Ascending aorta (tissue), 2 donors: ENCODE measurements at places on chromosomes 13 and 19.

DNA sequence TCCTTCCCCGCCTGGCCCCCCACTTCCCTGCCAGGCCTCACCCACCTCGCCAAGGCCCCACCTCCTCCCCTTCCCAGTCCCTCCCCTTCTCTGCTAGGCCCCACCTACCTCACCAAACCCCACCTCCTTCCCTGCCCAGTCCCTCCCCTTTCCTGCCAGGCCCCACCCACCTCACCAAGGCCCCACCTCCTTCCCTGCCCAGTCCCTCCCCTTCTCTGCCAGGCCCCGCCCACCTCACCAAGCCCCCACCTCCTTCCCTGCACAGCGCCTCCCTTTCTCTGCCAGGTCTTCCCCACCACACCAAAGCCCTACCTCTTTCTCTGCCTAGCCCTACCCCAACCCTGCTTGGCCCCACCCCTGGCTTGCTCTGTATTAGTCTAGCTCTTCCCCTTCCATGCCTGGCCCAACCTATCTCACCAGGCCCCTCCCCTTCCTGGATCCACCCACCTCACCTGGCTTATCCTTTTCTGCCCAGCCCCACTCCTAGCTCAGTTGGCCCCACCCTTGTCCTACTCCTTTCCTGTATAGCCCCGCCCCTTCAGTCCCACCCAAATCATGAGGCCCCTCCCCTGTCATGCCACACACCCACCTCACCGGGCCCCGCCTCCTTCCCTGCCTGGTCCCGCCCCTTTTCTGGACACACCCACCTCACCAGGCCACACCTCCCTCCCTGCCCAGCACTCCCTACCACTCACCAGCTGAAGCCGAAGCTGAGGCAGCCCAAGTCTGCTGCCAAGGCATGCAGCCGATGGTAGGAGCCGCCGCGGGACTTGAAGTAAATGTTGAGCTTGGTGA lies 16.2 kb downstream of the CERS1 start:
- no peaks in the 10 kb centered on the region for H3K27me3 ChIP-seq
- DNase-seq = no peak
- H3K27ac ChIP-seq = no peak overlapping the region
- H3K4me1 ChIP-seq = no peaks in the 10 kb centered on the region
- H3K4me3 ChIP-seq = no peak overlapping the region

GRCh38 chr13:35909091-35909490 lies 222.1 kb downstream of the DCLK1 start:
- H3K4me3 ChIP-seq = no peak overlapping the region
- DNase-seq = no peak

DNA sequence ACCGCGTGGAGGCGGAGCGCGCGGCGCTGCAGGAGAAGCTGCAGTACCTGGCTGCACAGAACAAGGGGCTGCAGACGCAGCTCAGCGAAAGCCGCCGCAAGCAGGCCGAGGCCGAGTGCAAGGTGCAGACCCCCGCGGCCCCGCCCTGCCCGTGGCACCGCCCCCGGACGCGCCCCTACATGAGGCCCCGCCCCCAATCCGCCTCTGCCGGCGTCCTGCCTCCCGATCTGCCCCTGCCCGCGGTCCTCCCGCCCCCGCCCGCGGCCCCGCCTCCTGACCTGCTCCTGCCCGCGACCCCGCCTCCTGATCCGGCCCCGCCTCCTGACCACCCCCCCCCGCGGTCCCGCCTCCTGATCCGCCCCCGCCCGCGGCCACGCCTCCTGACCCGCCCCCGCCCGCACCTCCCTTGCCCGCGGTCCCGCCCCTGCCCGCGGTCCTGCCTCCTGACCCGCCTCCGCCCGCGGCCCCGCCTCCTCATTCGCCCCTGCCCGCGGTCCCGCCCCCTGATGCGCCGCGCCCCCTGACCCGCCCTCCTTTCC lies 11.7 kb downstream of the PRR36 start:
- peaks cover 6% of the 10 kb centered on the region for H3K36me3 ChIP-seq
- peak overlapping the region; percentile 21 for H3K4me3 ChIP-seq
- DNase-seq = no peak
- H3K27me3 ChIP-seq = no peaks in the 10 kb centered on the region
- no peaks in the 10 kb centered on the region for H3K4me1 ChIP-seq

DNA sequence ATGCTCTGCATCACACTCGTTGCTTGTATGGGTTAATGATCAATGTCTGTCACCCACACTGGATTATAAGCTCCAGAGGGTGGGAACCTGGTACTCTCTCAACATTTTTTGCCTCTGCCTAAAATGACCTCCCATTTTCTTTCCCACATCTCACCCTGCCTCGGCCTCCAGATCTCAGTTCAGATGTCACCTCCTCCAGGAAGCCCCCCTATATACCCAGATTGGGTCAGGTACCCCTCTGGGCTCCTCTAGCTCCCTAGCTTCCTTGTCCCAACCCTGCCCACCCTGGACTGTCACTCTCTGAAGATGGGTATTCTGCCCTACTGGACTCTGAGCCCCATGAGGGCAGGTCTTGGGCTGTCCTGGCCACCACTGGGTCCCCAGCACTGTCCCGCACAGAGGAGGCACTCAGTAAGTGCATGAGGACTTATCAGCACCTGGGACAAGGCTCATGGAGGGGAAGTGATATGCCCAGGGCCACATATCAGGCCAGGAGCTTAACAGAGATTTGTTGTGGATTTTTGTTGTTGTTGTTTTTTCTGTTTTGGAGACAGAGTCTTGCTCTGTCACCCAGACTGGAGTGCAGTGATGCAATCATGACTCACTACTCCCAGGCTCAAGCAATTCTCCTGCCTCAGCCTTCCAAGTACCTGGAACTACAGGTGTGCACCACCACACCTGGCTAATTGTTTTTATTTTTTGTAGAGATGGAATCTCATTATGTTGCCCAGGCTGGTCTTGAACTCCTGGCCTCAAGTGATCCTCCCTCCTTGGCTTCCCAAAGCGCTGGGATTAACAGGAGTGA lies 23.8 kb downstream of the PRKD2 start:
- no peak overlapping the region for H3K27ac ChIP-seq
- no peak for DNase-seq
- peaks cover 86% of the 10 kb centered on the region for H3K36me3 ChIP-seq
- H3K27me3 ChIP-seq = no peaks in the 10 kb centered on the region
- no peaks in the 10 kb centered on the region for H3K4me1 ChIP-seq

DNA sequence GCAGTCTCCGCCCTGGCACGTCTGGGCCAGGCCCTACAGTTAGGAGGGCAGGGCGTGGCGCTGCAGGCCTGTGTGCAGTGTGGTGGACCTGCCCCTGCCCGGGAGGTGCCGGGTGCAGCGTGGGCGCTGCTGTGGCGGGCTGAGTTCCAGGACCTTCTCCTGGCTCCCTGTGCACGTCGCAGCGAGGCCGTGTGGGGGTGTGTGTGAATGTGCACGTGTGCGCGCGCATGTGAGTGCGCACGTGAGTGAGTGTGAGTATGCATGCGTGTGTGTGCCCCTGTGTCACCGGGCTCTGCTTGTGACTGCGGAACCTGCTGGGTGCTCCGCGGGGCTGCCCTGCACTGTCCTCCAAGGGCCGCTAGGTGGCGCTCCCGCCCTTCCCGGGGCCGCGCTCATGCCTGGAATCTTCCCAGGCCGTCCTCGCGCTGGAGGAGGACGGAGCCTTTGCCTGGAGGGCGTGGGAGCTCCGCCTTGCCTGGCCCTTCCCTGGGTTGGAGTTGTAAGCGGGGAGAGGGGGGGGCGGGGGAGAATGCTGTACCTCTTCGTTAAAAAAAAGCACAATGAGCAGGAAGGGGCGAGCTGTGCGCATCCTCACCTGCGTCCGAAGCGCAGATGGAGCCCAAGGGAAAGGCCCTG lies 79.3 kb downstream of the KDM4B start:
- H3K27ac ChIP-seq = peak overlapping the region; percentile 53
- H3K4me3 ChIP-seq = peak overlapping the region; percentile 44
- no peaks in the 10 kb centered on the region for H3K27me3 ChIP-seq
- peak; percentile 13 for DNase-seq
- peaks cover 9% of the 10 kb centered on the region for H3K36me3 ChIP-seq

DNA sequence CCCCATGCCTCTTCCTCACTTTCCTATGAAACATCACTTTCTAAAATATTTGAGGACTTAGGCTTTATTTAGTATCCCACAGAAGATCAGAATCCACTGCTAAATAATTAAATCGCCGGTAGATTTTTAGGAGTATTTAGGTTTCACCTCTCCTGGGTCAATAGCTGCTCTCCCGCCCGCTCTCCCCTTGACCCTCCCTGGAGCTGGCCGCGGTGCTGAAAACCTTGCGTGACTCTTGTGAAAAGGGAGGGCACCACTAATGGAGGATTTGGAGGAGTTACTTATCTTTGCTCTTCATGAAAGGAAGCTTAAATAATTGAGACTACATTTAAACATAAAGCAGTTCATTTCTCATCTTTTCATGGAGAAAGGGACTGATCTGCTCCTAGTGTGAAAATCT lies 14.1 kb downstream of the POU4F1 start:
- no peak overlapping the region for H3K27ac ChIP-seq
- no peaks in the 10 kb centered on the region for H3K4me1 ChIP-seq
- no peaks in the 10 kb centered on the region for H3K36me3 ChIP-seq
- H3K4me3 ChIP-seq = no peak overlapping the region
- peaks cover 16% of the 10 kb centered on the region for H3K27me3 ChIP-seq
- no peak for DNase-seq
